T-helper 1 cell (primary cell): ENCODE measurements at places on chromosomes 11 and 22.

GRCh38 chr11:114137838-114138237 lies 78.3 kb downstream of the ZBTB16 start:
- DNase-seq = no peak

DNA sequence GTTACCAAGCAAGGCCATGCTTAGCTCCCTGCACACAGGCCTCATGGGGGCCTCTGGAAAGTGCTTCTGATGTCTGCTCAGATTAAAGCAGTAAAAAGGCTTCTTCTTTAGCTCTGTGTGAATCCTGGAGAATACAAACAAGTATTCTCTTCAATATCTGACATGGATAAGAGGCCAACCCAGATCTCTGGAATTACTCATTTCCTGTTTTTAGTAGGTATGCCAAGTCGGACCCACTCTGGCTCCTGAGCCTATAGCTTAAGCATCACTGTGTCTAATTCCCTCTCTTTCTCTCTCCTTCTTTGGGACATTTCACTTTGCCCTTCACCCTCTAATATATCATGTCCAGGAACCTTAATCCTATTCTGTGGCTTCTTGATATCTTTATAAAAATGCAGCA lies 529.6 kb upstream of the CCDC90B start:
- no peak for DNase-seq

DNA sequence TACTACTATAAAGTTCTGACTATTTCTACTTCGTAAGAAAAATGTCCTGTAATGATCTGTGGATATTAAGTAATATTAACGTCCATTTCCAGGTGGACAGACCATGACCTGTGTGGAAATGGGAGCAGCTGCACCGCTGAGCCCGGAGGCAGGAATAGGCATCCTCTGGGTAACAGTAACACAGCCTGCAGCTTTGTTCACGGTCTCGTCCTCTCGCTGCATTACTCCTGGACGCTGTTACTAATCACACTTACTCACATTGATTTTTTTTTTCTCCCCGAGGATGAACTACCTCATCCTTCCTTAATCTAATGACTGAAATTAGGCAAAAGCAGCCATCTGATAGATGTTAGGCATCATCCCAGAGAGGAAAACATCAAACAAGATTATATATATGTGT lies 345.7 kb upstream of the NARS2 start:
- no peak for DNase-seq

- DNase-seq = no peak
These were observed 12.5 kb downstream of the PLET1 start for GRCh38 chr11:112248201-112248600.

- no peak for DNase-seq
These were observed 34.5 kb upstream of the BLID start for GRCh38 chr11:122150216-122151124.

DNA sequence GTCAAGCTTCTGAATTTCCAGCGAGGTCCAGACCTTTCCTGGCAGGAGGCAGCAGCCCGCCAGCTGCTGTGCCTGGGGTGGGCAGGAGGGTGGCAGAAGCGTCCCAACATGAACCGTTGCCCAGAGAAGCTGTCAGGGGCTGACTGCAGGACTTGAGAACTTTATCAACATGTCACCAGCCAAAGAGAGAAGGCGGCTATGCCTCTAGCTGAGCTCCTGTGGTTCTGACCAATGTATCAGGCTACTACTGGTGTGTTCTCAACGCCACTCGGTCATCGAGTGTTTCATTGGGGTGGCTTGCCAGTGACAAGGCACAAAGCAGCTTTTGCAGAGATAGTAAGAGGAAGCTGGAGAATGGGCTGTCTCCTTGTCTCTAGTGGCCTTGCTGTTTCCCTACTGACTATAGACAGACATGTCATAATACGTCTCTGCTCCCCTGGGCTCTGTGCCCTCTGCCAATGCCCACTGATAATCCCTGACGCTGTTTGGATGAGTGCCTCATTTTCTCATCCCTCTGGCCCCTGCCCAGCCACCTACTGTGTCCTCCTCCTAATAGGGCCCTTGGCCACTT lies 17.6 kb upstream of the ASCC2 start:
- no peak for DNase-seq

DNA sequence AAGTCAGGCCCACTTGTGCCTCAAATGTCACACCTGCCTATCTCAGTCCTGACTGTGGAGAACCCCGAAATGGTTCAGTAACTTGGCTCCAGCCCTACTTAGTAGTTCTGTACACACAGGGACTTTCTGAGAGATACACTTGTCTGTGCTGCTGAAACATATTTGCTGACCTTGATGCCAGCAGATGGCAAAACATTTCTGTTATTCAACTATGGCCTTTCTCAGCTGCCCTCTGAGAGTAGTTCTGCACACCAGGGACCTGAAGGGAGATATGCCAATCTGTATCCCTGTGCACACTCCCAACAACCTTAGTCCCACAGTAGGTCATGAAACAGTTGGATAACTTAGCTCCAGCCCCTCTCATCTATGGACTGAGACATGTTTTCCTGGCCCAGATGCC lies 1651.5 kb downstream of the LRRC4C start:
- DNase-seq = no peak

- no peak for DNase-seq
These were observed 13.5 kb downstream of the C11orf97 start for GRCh38 chr11:94525546-94526324.

- DNase-seq = no peak
These were observed 6.1 kb downstream of the MRGPRE start for GRCh38 chr11:3225826-3226750.

DNA sequence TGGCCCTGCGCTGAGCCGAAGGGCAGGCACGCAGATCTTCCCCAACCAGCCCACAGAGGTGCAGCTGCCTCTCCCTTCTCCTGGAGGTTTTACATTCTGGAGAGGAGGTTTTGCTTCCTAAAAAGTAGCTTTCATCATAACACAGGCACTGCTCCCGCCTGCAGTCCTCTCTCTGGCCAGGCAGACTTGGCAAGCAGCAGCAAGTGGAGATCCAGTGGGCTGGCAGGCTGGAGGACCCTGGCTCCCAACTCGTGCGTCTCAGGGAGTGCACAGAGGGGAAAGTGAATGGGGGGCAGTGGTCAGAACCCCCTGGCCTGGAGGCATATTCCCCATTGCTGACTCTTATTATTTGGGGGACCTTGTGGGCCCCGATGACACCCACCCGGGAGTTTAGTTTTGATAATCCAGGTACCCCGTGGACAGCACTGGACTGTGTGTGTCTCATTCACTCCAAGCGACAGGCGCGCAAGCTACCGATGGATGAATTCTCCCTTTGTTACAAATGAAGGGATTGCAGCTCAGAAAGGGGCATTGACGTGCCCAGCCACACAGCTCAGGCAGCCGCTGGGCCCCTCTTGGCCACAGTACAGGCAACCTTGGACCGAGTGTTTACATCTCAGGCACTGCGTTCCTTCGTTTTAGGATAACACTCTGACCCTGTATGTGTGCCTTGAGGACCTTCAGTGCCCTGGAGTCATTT lies 1223.9 kb downstream of the BRD1 start:
- no peak for DNase-seq

GRCh38 chr22:45828841-45829240 lies 148.1 kb downstream of the WNT7B start:
- no peak for DNase-seq

DNA sequence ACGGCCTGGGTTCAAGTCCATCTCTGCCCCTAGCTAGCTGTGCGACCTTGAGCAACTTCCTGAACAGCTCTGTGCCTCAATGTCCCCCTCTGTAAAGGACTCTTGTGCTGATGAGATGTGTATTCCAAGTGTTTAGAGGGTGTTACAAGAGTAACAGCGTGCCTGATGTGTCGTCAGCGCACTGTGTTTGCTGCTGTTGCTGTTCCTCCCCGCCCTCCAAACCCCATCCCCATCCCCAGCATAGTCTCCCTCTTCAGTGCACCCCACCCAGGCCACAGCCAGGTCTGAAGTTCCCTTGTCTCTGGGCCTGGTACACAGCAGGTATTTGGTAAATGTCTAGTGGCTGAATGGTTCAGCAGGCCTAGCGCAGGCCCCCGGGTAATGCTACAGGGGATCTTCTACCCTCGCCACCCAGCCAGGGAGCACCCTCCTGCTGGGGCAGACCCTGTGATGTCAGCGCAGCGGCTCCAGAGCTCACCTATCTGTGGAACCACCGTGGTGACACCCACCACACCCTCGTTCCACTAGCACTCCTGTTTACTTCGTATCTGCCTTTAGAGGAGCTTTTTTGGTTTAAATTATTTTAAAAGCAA lies 10.3 kb downstream of the CBX7 start:
- DNase-seq = no peak
